ENCODE measurements at places on chromosomes 7 and 10.

GRCh38 chr7:25852211-25852938, 299.6 kb upstream of the NFE2L3 start:
- DNase-seq, result no peak

DNA sequence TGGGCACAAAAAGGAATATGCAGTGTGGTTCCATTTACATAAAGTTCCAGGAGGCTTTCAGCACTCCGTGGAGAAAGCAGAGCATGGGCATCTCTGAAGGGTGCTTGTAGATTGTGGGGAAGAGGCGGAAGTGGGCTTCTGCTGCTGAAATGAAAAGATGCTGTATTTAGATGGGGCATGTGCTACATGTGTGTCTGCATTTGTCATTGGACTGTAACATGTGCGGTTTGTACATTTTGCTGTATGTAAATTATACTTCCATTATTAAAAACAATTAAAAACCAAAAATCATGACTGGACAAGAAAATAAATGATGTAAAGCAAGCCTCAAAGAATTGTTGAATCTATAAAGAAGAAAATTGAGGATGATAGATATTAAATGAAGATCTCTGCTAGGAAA, 334.0 kb downstream of the WDR37 start:
- no peak for DNase-seq

GRCh38 chr7:26153823-26154783, 2.1 kb downstream of the NFE2L3 start:
- DNase-seq, result no peak

- DNase-seq, result no peak
These were observed 259.0 kb downstream of the ADRA2A start for GRCh38 chr10:111335826-111336225.

GRCh38 chr7:21368317-21368716, 59.6 kb upstream of the SP4 start:
- DNase-seq, result no peak

GRCh38 chr10:27345455-27345920, 104.9 kb upstream of the ACBD5 start:
- DNase-seq, result no peak

DNA sequence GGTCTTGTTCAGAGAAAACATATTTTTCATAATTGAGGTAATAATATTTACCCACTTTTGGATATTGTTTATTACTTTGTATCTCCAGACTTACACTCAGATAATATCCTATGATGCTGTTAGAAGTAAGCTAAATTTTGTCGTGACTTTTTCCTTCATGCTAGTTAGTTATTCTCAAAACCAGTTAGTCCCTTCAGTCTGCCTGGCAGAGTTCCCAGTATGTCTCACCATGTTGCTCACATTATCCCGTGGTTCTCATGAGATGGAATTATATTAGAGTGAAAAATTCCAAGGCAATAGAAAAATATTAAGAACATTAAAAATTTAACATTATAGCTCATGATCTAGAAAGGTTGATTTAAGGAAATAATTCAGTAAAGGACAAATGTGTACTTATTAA, 81.5 kb upstream of the SMIM30 start:
- no peak for DNase-seq

- peak; percentile 27 for DNase-seq
These were observed 2.7 kb downstream of the MXI1 start for GRCh38 chr10:110209926-110210673.

DNA sequence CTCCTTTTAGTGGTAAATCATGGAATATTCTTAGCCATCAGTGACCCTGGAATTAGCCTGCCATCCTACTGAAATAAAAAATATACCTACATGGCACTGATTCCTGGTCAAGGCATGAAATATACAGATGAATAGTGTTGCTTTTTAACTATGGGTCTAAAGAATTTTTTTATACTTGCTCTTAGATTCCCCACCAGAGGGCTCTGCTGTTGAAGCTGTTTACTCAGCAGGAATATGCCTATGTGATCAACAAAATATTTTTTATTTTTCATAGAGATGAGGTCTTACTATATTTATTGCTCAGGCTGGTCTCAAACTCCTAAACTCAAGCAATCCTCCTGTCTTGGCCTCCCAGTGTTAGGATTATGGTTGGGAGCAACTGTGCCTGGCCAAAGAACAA, 13.5 kb downstream of the ZC3HC1 start:
- no peak for DNase-seq

GRCh38 chr7:102917436-102918353, 4.9 kb downstream of the LRRC17 start:
- no peak for DNase-seq

GRCh38 chr10:35456153-35456720, 119.9 kb downstream of the CCNY start:
- DNase-seq, result no peak

- no peak for DNase-seq
These were observed 2.2 kb upstream of the ACHE start for GRCh38 chr7:100897772-100898454.

DNA sequence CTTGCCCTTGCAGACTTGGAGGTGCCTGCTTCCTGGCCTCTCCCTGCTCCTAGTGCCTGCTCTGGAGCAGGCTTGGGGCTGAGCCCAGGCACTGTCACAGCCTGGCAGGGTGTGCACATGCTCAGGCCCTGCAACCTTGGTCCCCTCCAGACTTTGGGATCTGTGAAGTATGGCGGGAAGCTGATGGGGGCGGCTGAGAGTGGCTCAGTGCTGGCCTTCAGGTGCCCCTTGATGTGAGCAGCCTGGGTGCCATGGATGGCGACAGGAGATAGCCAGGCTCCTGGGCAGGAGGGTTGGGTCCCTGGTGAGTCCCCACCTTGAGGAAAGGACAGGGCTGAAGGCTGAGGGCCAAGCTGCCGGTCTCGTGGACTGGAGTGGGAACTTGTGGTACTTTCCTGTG, 700.4 kb upstream of the KCND2 start:
- no peak for DNase-seq

DNA sequence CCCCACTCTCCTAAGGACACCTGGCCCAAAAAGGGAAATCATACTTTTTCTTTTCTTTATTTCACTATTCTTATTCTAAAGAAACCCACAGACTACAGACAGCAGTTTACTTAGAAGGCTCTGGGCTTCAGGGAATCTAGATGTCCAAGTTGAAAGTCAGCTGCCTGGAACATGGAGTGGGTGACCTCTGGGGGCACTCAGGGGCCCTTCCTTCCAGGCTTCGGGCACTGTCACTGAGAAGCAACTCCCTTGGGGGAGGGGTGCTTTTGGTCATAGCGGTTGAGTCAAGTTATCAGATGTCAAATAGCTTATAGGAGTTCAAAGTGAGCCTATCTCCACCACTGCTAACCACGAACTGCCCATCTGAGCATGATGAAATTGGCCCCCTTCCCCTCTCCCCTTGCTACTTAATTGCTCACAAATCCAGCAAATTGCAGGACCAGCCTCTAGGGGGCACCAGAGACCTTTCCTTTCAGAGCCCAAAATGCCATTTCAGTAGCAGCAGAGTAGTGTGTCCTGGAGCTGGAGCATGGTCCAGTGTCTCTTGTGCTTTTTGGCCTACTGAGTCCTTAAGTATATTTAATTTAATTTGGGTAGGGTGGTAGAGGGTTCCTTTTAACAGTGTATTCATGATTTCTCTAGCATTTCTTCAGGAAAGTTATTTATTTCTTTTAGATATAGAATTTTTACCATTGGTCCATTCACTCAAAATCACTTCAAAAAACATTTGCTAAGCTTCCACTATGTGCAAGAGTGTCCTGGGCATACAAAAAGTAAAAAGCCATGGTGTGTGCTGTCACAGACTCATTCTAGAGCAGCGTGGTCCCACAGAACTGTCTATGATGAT, 463.8 kb downstream of the KCNMA1 start:
- peak; percentile 53 for DNase-seq

- DNase-seq, result no peak
These were observed 466 bp upstream of the DNAJB12 start for GRCh38 chr10:72355214-72355555.

DNA sequence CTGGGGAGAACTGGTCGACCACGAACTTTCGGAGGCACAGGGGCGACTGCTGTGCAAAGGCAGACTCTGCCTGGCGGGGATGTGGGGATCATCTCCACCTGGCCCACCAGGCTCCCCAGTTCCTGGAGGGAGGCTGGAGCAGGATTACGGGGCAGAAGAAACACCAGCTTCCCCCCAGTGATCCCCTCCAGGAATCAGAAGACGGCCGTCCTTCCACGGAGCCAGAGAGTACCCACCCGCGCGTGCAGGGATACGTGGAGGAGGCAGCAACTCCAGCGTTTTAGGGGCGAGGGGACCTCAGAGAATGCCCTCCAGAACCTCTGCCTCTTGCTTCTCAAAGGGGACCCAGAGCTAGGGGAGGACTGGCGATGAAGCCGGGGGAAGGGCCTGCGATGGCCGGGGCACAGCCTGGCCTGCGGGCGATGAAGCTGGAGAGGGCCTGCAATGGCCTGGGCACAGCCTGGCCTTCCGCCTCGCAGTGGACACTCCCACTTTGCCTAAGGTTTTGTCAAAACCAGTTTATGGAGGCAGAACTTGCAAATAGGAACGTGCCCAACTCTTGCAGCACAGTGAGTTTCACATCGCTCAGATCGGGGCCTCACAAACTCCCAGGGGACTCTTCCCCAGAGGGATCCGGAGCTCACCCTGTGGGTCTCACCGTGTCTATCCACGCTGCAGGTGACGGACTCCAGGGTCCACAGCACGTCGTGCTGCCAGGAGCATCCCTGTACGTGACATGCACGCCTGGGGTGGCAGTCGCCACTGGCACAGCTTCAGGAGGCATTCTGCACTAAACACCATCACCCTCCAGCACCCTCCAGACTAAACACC, 77.9 kb upstream of the PDGFA start:
- DNase-seq, result no peak

- DNase-seq, result no peak
These were observed 49.4 kb downstream of the HTRA1 start for GRCh38 chr10:122510736-122511135.

GRCh38 chr10:63922468-63923284, 401.5 kb downstream of the REEP3 start:
- DNase-seq, result no peak

DNA sequence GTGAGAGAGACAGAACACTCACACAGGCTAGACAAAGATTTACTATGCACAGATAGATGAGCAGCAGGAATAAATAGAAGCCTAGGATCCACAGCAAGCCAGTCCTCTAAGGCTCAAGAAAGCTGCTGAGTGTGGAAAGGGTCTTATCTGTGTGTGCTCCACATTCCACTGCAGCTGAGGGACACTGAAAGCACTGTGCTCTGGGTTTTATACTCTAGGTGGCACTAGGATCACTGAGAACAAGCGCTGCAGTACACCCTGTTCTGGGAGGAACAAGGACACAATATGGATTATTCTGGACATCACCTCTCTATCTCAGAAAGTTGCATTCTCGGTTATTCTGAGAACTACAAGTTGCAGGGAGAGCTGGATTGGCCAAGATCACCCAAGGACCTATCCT, 4.9 kb upstream of the KLHL7 start:
- no peak for DNase-seq

Measured in GM10248 (cell line).